ENCODE measurements at places on chromosomes 7 and 10.
A peak's percentile ranks its signal among the peaks of the same experiment; 100 is the strongest.

GRCh38 chr10:12914111-12914510 is 87.4 kb downstream of the CCDC3 start:
- DNase-seq: no peak

- DNase-seq: peak; percentile 66
Measured at GRCh38 chr7:35849158-35849831, 48.4 kb downstream of the SEPTIN7 start.

GRCh38 chr10:33353853-33354252 is 19.4 kb upstream of the NRP1 start:
- no peak for DNase-seq

DNA sequence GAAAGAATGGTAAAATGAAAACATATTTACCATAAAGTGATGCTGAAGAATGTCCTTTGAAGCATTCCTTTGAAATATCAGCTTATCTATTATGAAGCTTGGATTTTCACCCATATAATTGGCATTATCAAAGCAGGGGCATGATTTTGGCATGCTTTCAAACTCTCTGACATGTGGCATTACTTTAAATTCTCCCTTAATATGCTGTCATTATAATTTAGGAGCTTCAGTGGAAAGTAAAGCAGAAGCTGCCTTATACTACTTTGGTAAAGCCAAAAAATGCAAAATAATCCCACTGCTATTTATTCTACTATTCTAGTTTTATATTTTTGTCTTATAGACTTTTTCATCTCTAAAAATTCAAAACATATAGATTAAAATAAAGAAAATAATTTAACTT is 28.0 kb upstream of the HIBADH start:
- DNase-seq: no peak

GRCh38 chr10:73634421-73634820 is 6.9 kb downstream of the MYOZ1 start:
- DNase-seq: no peak

GRCh38 chr7:94053532-94053931 is 49.4 kb upstream of the BET1 start:
- DNase-seq: no peak

GRCh38 chr10:114711176-114711868 is 53.2 kb upstream of the ABLIM1 start:
- DNase-seq: no peak

DNA sequence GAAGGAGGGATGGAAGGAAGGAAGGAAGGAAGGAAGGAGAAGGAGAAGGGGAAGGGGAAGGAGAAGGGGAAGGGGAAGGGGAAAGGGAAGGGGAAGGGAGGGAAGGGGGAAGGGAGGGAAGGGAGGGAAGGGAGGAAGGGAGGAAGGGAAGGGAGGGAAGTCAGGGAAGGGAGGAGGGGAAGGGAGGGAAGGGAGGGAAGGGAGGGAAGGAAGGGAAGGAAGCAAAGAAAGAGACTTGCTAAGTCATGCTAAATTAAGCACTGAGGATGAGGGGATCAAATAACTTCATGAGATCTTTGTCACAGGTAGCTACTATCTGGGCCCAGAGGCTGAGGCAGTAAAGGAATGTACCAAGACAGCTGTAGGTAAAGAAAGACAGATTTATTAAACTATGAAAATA is 116.4 kb downstream of the TRIL start:
- DNase-seq: no peak

- no peak for DNase-seq
Measured at GRCh38 chr10:31035266-31035798, 3.7 kb upstream of the ZNF438 start.

DNA sequence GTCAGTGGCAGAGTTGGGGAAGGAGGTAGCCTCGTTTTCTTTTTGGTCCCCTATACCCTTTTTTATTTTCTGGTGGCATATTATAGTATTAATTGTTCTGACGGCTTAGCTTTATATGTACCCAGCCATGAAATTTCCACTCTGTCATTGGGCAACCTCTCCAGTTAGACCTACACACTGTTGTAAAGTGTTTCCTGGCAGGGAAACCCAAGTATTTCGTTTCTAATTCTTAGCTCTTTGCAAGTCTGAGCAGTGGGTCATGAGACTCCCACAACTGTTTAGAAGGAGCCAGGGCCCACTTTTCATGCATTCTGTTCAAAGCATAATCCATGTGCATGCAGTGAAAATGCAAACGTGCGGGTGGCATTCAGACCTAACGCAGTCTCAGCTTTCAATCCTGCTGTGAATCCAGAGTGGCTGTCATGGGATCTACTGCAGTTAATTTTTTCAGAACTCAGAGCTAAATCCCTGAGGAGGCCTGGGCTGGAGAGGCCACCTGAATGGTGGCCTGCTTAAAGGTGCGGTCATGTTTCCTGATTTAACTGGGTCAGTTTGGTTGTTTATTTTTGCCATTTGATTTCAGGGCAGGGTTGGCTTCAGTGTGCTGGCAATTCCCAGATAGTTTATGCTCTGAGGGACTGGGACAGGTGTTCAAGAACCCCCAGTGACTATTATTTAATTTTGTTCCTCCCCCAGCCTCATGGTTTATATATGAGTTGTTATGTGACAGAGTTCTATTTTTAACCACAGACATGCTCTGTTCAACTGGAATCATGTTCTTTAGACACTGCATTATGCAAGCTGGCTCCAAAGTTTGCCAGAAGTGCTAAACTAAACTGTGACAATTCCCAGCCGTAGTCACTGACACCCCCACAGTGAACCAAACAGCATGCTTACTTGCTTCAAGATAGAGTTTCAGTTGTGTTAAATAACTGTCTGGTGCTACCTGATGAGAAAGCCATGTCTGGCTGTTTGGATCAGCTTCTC is 27.4 kb upstream of the SYPL1 start:
- peak; percentile 10 for DNase-seq

- no peak for DNase-seq
Measured at GRCh38 chr7:102028206-102028826, 210.9 kb downstream of the CUX1 start.

DNA sequence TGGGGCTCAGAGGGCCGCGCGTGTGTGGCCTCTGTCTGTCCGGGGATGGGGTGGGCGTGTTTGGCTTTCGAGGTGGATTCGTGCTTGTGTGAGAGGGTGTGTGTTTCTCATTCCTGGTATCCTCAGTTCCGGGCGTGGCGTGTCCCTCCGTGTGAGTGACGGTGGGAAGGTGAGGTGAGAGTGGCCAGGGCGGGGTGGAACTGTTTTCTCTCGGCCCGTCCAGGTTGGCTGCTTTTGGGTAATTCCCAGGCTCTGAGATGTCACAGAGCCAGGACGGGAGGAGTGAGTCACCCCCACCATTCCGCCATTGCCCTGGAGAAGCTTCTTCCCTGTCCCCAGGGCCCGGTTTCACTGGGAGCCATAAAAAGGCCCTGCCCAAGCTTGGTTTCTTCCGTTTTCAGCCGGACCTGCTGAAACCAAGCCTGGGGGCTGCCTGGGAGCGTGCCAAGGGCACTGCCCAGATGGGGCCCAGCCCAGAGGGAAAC is 21.3 kb upstream of the CLDN4 start:
- no peak for DNase-seq

DNA sequence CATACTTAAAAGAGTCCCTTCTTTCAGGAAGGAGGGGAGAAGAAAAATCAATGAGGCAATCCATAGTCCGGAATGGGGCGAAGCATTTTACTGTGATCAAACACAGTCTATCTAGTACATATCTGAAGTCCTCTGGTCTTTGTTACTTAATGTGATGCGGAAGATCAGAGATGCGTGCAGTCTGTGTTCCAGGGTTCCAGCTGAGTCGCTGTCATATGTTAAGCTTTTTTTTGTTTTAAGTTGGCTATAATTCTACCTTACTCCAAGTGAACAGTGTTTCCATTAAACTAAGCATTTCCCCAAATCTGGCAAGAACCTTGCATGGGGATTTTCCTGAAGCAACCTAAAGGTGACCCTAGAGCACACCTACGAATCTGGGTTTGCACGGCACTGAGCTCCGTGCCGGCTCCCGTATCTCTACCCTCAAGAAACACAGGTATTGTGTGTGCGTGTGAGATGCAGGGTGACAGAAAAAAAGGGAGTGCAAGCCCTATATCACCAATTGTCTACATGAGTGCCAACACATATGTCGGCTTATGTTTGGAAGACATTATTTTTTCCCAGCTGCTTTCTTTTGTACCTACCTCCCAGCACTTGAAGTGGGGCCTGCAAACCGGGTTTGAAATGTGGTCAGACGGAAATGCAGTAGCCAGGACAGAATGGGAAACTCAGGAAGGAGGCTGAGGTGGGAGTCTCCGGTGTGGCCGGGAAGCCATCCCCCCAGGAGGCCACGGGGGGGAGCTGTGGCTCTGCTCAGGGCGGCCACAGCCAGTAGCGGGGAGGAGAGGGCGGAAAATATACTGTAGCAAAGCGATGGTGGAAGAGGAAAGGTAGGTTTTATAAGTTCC is 435.8 kb upstream of the MGMT start:
- peak; percentile 33 for DNase-seq

DNA sequence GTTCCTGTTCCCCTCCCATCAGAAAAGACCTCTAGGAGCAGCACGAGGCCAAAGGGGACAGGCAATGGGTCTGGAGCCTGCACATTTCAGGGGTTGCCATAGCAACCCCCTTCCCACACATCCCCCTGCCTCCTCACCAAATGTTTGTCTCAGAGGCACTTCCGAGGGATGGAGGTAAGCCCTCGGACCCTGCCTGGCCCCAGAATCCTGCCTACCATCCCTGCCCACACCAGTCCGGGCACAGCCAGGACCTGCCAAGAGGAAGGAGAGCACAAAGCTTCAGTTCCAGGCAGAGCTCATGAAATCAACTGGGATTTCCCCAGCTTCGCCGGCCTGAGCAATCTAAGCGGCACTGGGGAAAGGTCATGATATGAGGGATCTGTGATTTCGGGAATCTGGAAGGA is 175.0 kb upstream of the PLXNA4 start:
- DNase-seq: no peak

DNA sequence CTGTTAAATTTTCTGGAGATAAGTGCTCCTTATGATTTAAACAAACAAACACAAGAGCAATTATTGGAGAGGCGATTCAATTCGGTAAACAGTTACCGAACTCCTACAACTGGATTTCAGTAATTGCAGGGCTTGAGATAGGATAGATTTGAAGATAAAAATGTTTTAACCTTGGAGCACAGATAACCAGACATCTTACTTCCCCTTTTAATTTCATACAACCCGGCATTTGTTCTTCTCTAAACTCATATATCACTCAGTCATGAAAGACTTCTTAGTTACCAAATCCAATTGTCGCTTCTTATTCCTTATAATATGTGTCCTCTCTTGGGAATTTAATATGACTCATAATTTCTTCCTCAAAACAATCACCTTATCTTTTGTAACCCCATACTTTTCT is 235.9 kb upstream of the CSTF2T start:
- no peak for DNase-seq

- DNase-seq: no peak
Measured at GRCh38 chr10:107442035-107442505, 277.6 kb upstream of the SORCS1 start.

GRCh38 chr7:44796034-44796503 is 412 bp upstream of the PPIA start:
- no peak for DNase-seq

DNA sequence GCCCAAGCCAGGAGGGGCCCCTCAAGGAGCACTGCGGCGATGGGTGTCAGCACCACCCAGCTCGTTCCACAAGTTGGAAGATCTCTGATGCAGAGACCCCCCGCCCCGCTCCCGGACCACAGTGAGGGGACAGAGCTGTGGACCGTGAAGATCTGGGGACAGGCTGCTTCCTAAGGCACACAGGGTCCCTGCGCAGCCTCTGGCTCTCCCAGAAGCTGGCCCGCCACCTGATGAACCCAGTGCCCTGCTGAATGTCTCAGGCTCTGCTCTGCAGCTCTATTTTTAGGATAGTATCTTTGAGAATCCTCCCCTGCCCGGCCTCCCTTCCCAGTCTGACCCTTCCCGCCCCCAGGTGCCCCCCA is 29.7 kb downstream of the GBX1 start:
- no peak for DNase-seq

DNA sequence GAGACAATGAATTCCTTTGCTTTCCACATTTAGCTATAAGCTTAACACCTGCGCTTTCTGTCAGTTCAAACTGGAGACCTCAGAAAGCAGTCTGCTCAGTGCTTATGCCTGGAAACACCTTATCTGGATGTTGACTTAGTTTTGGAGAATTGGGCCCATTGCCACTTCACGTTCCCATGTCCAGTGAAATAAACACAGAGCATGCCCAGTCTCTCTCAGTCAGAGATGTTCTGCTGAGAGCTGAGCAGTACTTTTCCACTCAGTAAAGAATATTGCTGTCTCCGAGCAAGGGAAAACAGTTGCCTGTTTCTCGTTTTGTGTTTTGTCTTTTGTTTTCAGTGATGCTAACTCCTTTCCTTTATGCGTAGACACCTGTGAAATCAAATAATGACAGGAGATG is 83.2 kb upstream of the PRR15 start:
- no peak for DNase-seq

DNA sequence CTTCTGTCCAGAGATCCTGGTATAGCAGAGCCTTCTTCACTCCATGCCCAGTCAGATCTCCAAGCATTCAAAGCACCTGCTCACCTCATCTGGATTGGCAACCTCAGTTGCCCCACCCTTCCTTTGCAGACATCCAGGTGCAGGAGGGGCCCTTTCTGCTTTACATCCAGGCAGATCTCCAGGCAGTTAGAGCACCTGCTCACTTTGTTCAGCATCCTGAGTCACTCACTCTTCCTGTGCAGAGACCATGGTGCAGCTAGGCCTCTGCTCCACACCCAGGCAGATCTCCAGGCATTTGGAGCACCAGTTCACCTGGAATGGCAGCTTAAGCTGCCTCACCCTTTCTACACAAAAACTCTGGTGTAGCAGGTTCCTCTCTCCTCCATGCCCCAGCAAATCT is 153.1 kb downstream of the CDK14 start:
- no peak for DNase-seq

DNA sequence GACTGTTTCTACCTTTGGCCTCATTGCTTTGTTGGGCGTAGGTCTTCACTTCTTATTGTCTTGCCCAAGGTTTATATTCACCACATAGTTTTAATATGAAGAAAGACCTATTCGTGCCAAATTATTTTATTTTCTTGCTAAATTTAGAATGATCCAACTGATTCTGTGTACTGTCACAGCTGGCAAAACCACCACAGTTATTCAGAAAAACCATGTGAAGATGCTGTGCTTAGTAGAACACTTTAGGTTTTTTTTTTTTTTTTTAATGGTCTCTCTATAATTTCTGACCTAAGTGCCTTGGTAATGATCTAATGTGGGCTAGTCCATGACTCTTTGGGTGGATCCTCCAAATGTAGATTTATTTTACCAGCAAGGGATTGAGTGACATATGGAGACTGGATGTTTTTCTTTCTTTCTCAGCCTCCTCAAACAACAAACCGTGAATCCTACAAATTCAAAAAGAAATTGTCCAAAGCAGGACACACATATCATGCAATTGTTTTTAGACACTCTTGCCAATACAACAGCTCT is 243.8 kb downstream of the DYNC1I1 start:
- DNase-seq: no peak

- no peak for DNase-seq
Measured at GRCh38 chr10:12597788-12598765, 248.7 kb downstream of the CAMK1D start.

DNA sequence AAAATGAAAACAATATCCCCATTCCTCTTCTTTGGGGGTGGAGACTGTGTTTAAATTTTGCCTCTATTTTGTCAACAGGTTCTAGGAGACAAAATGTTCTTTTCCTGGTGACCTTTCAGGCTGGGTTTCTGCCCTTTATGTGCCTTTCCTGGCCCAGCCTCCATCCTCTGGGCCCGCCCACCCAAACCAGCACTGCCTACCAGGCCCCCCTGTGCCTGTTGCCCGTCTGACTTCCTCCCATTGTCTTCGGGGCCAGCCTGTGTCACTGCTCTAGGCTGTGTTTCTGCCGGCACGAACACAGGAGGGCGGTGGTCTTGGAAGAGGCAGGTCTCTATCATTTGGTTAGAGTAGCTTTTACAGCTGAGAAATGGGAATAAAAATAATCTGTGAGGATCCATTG is 13.9 kb downstream of the TSPAN14 start:
- DNase-seq: no peak

Measured in brain microvascular endothelial cell (primary cell).